NCI-H1105 (cell line): ENCODE measurements at places on chromosomes 4 and X.

- DNase-seq: no peak
These were observed 247.8 kb upstream of the POU3F4 start for GRCh38 chrX:83260288-83260687.

GRCh38 chr4:38387348-38387747, 276.7 kb upstream of the KLF3 start:
- peak; percentile 31 for DNase-seq

- DNase-seq: no peak
These were observed 14.9 kb downstream of the PNMA6F start for GRCh38 chrX:153306527-153307115.

GRCh38 chrX:134633394-134633793, 24.9 kb downstream of the PLAC1 start:
- DNase-seq: no peak

DNA sequence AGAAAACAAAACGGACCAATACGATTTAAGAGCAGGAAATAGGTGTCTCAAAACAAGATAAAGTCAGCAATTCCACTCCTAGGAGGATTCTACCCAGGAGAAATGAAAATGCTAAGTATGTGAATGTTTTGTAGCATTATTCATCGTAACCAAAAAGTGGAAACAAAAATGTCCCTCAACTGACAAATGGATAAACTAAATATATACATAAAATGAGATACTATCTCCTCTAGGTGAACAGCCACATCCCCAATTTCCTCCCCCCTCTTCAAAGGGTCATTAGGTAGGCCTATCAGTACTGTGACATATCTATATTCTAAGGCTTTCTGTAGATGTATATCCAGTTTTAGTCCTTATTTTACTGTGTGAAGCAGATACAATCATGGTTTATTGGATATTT, 18.0 kb downstream of the DDX3X start:
- DNase-seq: no peak

- DNase-seq: no peak
These were observed 2.4 kb upstream of the TBL1X start for GRCh38 chrX:9462456-9462855.

DNA sequence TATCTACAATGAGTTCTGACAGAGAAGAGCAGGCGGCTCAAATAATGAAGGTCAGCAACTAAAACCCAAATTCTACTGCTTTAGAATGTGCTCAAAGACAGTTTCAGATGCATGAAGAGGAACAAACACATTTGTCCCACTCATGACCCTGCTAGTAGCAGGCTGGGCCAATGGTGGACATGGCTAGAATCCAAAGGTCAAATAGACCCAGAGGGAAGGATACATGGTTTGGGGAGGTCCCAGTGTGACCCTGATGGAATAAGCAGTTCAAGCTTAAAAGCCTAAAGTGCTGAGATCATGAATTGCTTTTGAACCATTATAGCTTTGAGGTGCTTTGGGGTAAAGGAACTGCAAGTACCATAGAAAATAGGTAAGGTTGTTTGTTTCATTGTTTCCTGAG, 450.7 kb downstream of the MID1IP1 start:
- DNase-seq: no peak

DNA sequence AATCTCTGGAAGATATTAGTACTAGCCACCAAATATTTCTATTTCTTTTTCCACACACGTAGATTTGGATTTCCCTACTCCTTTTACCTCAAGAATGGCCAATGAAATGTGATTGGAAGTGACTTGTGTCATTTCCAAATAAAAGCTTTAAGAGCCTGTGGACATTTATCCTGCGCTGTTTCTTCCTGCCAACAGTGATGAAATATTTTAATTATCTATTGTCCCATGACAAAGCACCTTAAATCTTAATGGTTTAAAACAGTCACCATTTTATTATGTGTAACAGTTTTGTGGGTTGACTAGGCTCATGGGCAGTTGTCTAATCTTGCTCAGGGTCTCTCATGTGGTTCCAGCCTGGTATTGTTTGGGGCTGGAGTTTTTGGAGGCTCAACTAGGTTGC, 3.5 kb upstream of the PGRMC2 start:
- DNase-seq: no peak

GRCh38 chrX:2542826-2543521, 42.2 kb upstream of the DHRSX start:
- DNase-seq: no peak

GRCh38 chr4:104501290-104501689, 6.6 kb upstream of the CXXC4 start:
- no peak for DNase-seq

- no peak for DNase-seq
These were observed 322.7 kb downstream of the PDHA2 start for GRCh38 chr4:96162636-96163035.

- DNase-seq: no peak
These were observed 100.5 kb upstream of the GPR34 start for GRCh38 chrX:41588271-41588670.

- DNase-seq: no peak
These were observed 91.4 kb downstream of the CLNK start for GRCh38 chr4:10593130-10593529.

DNA sequence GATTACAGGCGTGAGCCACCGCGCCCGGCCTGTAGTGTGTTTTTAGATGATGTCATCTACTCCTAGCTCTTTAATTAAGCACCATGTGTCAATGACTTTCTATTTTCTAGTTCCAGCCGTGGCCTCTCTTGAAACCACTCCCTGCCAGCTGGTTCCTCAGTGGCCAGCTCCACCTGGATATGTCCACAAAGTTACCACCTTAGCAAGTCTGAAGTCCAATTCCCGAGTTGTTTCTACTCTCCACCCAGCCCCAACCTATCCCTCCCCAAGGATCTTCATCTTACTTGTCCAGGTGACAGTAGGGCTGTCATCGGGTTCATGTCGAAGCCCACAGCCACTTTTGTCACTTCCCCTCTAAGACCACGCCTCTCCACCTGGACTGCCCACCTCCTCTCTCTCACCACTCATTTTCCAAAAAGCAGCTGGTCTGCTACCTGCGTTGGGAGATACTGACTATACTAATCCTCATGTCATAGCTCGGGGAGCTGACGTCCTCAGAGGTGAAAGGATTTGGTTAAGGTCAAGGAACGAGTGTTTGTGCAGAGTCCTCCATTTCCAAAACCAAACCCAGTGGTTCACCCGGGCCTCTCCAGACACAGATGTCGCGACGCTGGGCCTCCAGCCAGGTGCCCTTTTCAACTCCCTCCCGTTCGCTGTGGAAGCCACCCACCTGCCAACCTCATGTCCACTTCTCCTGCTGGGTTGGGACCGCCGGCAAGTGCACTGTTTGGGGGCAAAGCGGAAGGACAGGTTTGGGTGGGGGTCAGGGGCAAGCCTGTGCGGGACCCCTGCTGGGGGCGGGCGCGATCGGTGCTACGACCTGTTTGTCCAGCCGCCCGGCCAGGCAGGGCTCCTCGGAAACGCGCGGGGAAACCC, 704 bp downstream of the FAM3A start:
- peak; percentile 19 for DNase-seq

- no peak for DNase-seq
These were observed 288.8 kb downstream of the HS3ST1 start for GRCh38 chr4:11139871-11140270.
